ENCODE measurements at places on chromosomes 6 and 20. TPM values are rescaled to one million over a fixed set of nuclear protein-coding genes. Genes with fewer than 3 reads are reported as not detected.

GGTLC1 gene
- 1.7 TPM for polyA plus RNA-seq

COL9A3 gene
- polyA plus RNA-seq, result 102 TPM

RFX6 gene
- 2.9 TPM for polyA plus RNA-seq

OR2H1 gene
- polyA plus RNA-seq, result not detected

IL17F gene
- polyA plus RNA-seq, result not detected

SYNE1 gene
- 94.8 TPM for polyA plus RNA-seq

SOX18 gene
- 13.7 TPM for polyA plus RNA-seq

ABHD16B gene
- not detected for polyA plus RNA-seq

MRPL14 gene
- polyA plus RNA-seq, result 28.3 TPM

TMEM244 gene
- polyA plus RNA-seq, result not detected

C6orf132 gene
- polyA plus RNA-seq, result 3.0 TPM

MYH7B gene
- 5.6 TPM for polyA plus RNA-seq

TTK gene
- polyA plus RNA-seq, result 13.1 TPM
